ENCODE measurements at places on chromosomes 5 and 9.

- ATAC-seq = no peak
These were observed 30.2 kb downstream of the C5orf15 start for GRCh38 chr5:133938039-133938821.

DNA sequence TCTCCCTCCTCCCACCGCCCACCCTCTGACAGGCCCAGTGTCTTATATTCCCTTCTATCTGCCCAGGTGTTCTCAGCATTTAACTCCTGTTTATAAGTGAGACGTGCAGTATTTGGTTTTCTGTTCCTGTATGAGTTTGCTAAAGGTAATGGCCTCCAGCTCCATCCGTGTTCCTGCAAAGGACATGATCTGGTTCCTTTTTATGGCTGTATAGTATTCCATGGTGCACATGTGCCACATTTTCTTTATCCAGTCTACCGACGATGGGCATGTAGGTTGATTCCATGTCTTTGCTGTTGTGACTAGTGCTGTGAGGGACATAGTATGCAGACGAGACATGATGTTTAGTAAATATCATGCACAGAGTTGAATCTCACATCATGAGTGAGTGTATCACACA, 7.0 kb upstream of the SLC6A19 start:
- ATAC-seq = no peak

- no peak for ATAC-seq
These were observed 129.1 kb upstream of the TRIM32 start for GRCh38 chr9:116558035-116558434.

GRCh38 chr5:95924720-95925377, 36.8 kb downstream of the ELL2 start:
- peak; percentile 61 for ATAC-seq

DNA sequence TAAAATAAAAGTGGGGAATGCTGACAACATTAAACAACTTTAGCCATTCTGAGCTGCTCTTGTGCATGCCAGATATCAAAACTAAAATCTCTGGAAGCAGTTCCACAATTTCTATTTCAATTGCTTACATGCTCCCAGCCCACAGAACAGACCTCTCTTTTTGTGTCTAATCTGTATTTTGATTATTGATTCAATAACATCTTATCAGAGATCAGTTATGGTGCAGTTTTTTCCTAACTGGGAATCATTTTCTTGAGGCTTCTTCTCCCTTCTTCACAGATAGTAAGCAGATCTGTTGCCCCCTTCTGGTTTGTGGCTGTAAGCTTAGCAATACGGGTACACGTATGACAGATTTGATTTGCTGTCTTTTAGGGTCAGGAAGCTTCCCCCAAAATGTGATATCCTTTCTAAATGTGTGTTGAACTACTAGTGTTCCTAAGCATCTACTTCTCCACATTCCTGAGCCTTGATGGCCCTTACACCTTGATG, 39.4 kb downstream of the MRPS27 start:
- ATAC-seq = no peak

- ATAC-seq = no peak
These were observed 43.4 kb upstream of the SLC9A3 start for GRCh38 chr5:567664-568060.

DNA sequence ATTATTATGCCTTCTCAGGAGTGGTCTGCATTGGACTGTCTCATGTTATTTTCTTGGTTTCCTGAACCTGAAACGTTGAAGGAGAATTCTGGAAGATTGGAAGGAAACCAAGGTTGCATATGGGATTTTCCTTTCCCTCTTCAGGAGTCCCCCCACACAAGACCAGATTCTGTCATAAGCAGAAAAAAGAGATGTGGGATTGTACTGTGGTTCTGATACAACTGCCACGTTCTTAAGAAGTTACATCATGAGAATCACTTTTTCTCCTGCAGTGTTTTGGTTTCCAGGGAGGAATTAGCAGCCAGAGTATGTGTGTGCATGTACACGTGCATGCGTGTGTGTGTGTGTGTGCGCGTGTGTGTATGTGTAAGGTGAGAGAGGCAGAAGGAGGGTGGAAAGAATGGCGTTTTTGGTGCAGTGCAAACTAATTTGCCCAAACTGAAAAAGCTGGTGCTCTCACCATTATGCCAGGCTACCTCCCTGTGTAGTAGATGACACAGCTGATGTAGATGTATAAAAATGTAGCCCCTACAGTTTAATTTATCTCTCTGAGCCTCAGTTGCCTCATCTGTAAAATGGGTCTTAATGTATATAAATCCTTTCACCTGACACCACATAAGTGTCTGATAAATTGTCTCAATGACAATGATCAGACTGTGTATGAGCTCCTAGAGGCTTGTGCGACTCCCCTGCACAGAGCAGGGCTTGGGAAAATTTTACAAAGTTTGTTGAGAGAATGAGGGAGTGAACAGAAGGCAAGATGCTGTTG, 38.6 kb downstream of the RALGPS1 start:
- no peak for ATAC-seq

- ATAC-seq = peak; percentile 46
These were observed 545 bp upstream of the CTSV start for GRCh38 chr9:97039514-97039860.

DNA sequence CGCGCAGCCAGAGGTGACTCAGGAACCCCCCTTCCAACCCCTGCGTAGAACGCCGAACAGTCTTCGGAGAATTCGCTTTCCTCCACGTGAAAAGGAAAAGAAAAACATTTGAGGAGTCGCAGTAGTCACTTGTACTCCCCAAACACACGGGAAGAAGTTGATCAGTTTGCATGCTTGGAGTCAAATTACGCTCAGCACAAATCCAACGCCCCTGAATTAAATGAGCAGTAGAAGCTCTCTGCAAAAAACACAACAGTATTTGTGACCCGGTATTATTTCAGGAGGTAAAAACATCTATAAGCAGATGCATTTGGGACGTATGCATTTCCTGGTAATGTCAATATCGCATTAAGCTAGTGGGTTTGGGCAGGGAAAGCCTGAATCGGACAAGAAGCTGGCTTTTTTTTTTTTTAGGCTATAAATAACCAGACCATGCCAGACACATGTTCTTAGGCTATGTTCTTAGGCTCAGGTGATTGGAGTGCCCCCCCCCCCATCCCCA, 854 bp upstream of the ARL15 start:
- ATAC-seq = no peak

- no peak for ATAC-seq
These were observed 131.1 kb downstream of the ZCCHC7 start for GRCh38 chr9:37251452-37251851.

- no peak for ATAC-seq
These were observed 70.7 kb downstream of the ENTREP1 start for GRCh38 chr9:69395718-69396117.

GRCh38 chr5:65105301-65105700, 336.6 kb downstream of the CWC27 start:
- no peak for ATAC-seq

GRCh38 chr9:72858089-72858912, 94.6 kb downstream of the ALDH1A1 start:
- ATAC-seq = no peak

GRCh38 chr5:132674671-132675506, 1.1 kb downstream of the IL4 start:
- ATAC-seq = peak; percentile 50

GRCh38 chr9:77985996-77986395, 45.6 kb downstream of the GNAQ start:
- ATAC-seq = no peak

DNA sequence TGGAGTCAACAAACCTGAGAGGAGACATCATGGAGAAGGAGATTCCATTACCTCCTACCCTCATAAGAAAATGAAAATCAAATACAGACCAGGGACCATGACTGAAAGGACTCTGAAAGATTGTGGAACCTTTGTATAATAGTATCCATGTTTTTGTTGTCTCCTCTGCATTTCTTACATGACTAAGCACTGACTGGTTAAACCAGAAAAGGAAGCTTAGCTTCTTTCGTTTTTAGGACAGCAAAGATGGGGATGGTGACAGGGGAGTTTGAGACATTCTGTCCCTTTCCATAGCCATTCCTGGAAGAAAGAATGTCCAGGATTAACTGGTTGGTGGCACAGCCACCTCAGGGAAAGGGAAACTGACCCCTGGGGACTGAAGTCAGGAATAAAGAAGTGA, 22.2 kb downstream of the ITGA1 start:
- ATAC-seq = no peak

GRCh38 chr9:477193-477592, 262.5 kb downstream of the DOCK8 start:
- ATAC-seq = no peak

GRCh38 chr9:126933334-126933980, 18.9 kb downstream of the RALGPS1 start:
- no peak for ATAC-seq

DNA sequence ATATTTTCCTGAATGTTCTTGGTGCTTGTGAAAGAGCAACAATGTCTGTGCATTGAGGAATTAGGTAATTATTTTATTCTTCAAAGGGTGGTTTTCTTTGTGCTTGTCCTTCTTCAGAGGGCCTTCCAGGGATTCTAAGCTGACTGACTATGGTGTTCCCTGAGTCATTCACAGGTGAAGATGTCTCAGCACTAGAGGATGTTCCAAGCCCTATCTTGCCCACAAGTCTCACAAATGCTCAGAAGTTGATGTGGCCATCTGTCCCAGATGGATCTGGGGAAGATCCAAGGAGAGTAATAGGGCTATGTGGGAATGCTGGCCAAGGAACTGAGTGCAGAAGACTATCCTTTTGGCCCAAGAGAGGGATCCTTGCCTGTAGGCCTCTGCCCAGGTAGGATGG, 120.9 kb downstream of the ADAMTSL1 start:
- no peak for ATAC-seq

GRCh38 chr5:72920690-72921502, 34.9 kb upstream of the FCHO2 start:
- no peak for ATAC-seq

- peak; percentile 87 for ATAC-seq
These were observed at the start of gene ENC1 for GRCh38 chr5:74640450-74640953. ENC1 (minus strand) TSS chr5:74640728; CDS start chr5:74636485, 4,243 bp downstream.

- ATAC-seq = no peak
These were observed 37.6 kb downstream of the BDP1 start for GRCh38 chr5:71492817-71493615.

DNA sequence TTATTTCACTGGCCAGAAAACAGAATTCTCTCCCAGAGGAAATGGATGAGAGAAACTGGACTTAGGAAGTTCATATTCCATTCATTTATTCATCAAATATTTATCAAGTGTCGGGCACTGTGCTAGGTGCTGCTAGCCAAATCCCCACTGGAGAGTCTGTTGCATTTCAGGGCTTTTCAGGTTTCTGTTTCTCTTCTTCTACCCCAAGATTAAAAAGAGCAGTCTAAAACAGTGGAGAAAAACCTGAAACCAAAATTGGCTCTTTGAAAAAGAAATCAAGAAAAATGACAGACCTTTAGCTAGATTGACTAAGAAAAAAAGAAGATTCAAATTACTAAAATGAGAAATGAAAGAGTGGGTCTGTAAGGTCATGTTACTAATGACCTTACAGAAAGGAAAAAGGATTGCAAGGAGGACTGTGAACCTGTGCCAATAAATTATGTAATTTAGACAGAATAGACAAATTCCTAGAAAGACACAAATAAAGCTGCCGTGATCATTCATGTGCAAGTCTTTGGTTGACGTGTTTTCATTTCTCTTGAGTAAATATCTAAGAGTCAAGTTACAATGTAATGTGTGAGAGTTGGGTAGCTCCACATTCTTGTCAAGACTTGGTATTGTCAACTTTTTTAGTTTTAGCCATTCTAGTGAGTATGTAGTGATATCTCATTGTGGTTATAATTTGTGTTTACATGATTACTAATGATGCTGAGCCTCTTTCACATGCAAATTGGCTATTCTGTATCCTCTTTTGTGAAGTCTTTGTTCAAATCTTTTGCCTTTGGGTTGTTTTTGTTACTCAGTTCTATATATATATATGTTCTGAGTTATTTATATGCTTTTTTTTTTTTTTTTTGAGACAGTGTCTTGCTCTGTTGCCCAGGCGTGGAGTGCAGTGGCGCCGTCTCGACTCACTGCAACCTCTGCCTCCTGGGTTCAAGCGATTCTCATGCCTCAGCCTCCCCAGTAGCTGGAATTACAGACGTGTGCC, 23.7 kb downstream of the SNX30 start:
- no peak for ATAC-seq

- no peak for ATAC-seq
These were observed 8.4 kb downstream of the NDUFS4 start for GRCh38 chr5:53568871-53569270.

DNA sequence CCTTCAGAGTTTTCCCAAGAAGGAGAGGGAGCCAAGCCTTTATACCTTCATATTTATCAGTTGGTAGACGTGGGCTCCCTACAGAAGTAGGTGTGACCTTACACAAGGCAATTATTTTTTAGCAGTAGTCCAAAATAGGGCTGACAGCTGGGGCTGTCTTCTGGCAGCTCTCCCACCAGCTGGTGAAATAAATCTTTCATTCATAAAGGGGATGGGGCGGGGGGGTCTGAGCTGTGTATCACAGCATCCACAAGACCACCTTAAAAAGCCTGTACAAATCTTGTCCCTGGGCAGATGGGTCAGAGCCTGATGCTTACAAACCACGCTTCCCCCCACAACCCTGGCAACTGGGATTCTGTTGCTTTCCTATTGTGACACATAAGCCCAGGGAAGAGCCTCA, 19.7 kb downstream of the CSF2 start:
- ATAC-seq = no peak

DNA sequence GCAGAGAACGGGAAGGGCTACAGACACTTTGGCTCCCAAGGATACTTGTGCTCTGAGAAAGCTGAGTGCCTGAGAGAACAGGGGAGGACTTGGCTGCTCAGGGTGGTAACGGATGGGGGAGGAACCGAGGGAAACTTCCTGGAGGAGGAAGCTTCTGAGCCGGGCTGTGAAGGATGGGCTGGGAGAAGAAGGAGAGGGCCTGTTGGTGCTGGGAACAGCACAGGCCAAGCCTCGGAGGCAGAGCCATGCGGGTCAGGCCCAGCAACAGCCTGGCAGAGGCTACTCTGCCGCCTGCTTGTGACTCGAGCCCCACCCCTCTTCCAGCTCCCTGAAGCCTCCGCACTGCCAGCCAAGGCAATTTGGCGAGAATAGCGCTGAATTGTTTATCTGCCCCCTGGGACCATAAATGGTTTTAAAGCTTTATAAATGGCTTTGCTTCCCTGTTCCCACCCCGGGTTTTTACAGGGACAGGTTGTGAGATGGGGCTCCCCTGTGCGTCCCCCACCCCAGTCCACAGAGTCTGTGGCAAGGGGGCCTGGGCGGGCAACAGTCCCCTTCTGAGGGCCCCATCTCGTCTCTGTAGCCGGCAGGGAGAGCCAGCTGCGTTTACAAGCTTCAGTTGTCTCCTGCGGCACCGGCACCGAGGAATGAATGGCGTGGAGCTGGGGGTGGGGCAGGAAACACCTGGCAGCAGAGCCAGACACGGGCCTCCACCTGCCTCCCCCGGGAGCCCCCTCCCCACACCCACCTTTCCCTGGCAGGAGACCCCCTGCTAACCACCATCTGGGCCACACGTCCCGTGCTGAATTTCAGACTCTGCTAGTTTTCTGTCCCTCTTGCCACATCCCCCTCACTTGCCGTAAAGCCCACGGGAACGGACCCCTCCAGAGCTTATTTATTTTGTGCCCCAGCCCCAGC, 24.4 kb downstream of the FAM163B start:
- ATAC-seq = no peak
